ENCODE measurements at places on chromosomes 2 and 18. TPM values are rescaled to one million over a fixed set of nuclear protein-coding genes. Genes with fewer than 3 reads are reported as not detected.

Gene ID2
- 431 TPM for total RNA-seq

Gene RTKN
- total RNA-seq, result 0.50 TPM

Gene TEX44
- not detected for total RNA-seq

- H3K4me1 ChIP-seq, result no peaks in the 10 kb centered on the region
- H3K4me3 ChIP-seq, result no peak overlapping the region
- peaks cover 9% of the 10 kb centered on the region for H3K27me3 ChIP-seq
- no peak for DNase-seq
- H3K36me3 ChIP-seq, result no peaks in the 10 kb centered on the region
Observed at GRCh38 chr2:191864628-191865374, 17.9 kb upstream of the CAVIN2 start.

- H3K36me3 ChIP-seq, result no peaks in the 10 kb centered on the region
- no peak overlapping the region for H3K4me3 ChIP-seq
Observed at GRCh38 chr2:54526226-54526879, 70.2 kb downstream of the SPTBN1 start.

GRCh38 chr2:171832489-171832888 is 61.6 kb downstream of the SLC25A12 start:
- no peaks in the 10 kb centered on the region for H3K4me1 ChIP-seq
- peaks cover 75% of the 10 kb centered on the region for H3K36me3 ChIP-seq
- no peak overlapping the region for H3K27ac ChIP-seq
- no peak for DNase-seq
- no peaks in the 10 kb centered on the region for H3K27me3 ChIP-seq

DNA sequence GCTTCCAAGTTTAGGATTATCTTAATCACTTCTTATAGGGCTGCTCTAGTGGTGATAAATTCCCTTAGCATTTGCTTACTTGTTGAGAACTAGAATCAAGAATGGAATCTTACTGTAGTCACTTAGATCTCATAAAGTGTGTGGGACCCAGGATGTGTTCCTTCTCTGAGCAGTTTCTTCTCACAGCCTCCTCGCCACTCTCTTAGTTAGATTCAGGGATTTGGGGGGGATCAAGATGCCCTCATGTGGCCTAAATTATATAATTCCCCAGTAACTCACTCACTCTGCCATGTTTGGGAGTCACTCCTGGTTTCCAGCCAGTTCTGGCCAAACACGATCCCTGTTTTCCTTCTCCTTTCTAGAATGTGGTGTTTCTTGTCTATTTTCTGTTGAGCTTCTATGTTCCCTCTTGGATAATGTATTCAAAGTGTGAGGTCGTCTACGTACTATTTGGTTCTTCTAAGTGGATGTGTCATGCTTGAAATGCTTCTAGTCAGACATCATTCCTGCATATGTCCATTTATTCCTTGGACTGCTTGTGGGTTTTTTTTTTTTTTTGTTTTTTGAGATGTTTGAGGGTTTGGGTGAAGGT is 414.9 kb upstream of the SYT4 start:
- no peak for DNase-seq
- no peaks in the 10 kb centered on the region for H3K27me3 ChIP-seq
- no peaks in the 10 kb centered on the region for H3K36me3 ChIP-seq
- H3K4me3 ChIP-seq, result no peak overlapping the region
- H3K4me1 ChIP-seq, result no peaks in the 10 kb centered on the region
- no peak overlapping the region for H3K27ac ChIP-seq

DNA sequence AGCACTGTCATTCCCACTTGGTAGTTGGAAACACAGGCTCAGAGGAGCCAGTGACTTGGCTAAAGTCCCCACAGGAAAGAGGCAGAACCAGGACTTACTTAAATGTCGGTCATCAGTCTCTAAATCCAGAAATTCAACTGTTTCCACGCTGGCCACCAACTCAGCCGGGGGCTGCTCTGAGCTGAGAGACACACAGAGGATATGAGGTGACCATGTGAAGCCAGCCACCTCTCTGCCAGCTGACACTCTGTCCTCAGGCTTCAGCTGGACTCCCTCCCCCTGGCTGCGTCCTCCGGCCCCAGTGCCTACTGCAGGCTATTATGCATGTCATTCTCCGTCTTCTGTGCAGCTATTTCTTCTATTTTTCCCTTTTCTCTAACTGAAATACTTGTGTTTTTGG is 168.9 kb downstream of the ANKRD30B start:
- no peak for DNase-seq
- no peaks in the 10 kb centered on the region for H3K36me3 ChIP-seq
- no peak overlapping the region for H3K27ac ChIP-seq

DNA sequence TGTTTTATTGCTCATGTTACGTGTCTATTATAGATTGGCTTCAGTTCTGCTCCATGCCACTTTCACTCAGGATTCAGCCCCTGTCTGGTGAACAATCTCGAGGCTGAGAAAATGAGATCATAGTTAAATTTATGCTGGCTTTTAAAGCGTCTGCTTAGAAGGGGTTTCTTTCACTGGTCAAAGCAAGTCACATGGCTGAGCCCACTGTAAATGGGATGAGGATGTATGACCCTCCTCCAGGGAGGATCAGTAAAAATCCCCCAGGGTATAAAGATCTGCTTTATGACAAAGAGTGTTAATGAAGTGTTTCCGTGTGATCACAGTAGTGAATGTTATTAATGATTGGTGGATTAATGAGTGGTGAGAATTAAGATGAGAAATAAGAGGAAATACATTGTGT is 6.2 kb upstream of the PLCL1 start:
- H3K27me3 ChIP-seq, result peaks cover 46% of the 10 kb centered on the region
- no peaks in the 10 kb centered on the region for H3K36me3 ChIP-seq
- no peak overlapping the region for H3K27ac ChIP-seq
- H3K4me1 ChIP-seq, result peaks cover 5% of the 10 kb centered on the region
- DNase-seq, result no peak

DNA sequence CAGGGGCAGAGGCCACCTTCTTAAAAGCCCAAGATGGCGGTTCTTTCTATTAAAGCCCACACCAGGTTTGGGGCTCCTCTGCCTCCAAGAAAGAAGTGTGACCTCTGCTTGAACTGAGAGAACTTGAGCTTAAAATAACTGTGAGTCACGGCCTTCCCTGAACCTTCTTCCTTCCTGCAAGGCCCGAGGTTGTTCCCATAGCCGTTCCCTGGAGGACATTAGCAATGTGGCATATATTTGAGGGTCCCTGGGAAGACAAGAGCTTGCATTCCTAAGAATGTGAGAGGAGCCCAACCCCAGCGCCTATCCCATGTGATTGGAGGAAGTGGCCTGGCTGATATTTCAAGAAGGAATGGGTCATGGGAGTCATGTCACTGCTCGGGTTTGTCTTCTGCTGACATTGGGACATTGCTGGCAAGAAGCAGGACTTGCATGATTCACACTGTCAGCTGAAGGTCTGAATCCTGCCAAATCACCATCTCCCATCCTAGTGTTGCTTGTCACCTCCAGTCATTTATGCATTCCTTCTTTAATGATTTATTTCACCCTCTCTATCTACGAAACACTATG is 168.1 kb downstream of the TRIB2 start:
- H3K36me3 ChIP-seq, result no peaks in the 10 kb centered on the region
- H3K27me3 ChIP-seq, result no peaks in the 10 kb centered on the region
- no peaks in the 10 kb centered on the region for H3K4me1 ChIP-seq
- H3K4me3 ChIP-seq, result no peak overlapping the region

GRCh38 chr2:223494496-223494895 is 107.7 kb downstream of the SCG2 start:
- H3K36me3 ChIP-seq, result no peaks in the 10 kb centered on the region
- H3K4me1 ChIP-seq, result no peaks in the 10 kb centered on the region
- no peak overlapping the region for H3K27ac ChIP-seq
- H3K4me3 ChIP-seq, result no peak overlapping the region

DNA sequence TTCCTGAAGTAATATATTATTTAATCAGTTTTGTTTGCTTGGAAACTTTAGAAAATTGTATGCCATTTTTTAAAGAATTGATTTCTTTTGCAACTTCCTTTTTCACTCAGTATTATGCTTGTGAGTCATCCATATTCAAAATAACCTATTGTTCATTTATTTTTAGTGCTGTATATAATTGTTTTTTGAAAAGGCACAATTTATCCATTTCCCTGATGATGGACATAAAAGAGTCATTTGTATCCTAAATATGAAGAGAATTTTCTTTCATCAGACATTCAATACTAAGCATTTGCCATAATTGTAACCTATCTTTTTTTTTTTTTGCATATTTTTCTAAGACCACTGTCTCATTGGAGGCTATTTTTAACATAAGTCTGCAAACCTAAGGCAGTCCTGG is 134.1 kb upstream of the SERPINE2 start:
- DNase-seq, result no peak
- no peaks in the 10 kb centered on the region for H3K4me1 ChIP-seq
- H3K27ac ChIP-seq, result no peak overlapping the region
- H3K4me3 ChIP-seq, result no peak overlapping the region
- no peaks in the 10 kb centered on the region for H3K36me3 ChIP-seq

GRCh38 chr2:238785528-238785860 is 62.4 kb upstream of the TWIST2 start:
- no peaks in the 10 kb centered on the region for H3K36me3 ChIP-seq
- H3K27me3 ChIP-seq, result peaks cover 15% of the 10 kb centered on the region
- no peak overlapping the region for H3K4me3 ChIP-seq
- H3K4me1 ChIP-seq, result no peaks in the 10 kb centered on the region
- no peak overlapping the region for H3K27ac ChIP-seq
- DNase-seq, result no peak

- H3K4me3 ChIP-seq, result no peak overlapping the region
- no peak for DNase-seq
- H3K4me1 ChIP-seq, result peaks cover 31% of the 10 kb centered on the region
- peaks cover 58% of the 10 kb centered on the region for H3K36me3 ChIP-seq
- no peak overlapping the region for H3K27ac ChIP-seq
Observed at GRCh38 chr2:223852281-223852795, 15.0 kb upstream of the AP1S3 start.

GRCh38 chr2:224532931-224533330 is 52.2 kb downstream of the CUL3 start:
- H3K4me1 ChIP-seq, result peaks cover 36% of the 10 kb centered on the region
- no peak overlapping the region for H3K4me3 ChIP-seq
- DNase-seq, result no peak
- H3K27me3 ChIP-seq, result no peaks in the 10 kb centered on the region

- H3K27me3 ChIP-seq, result no peaks in the 10 kb centered on the region
- DNase-seq, result no peak
- no peaks in the 10 kb centered on the region for H3K36me3 ChIP-seq
- no peaks in the 10 kb centered on the region for H3K4me1 ChIP-seq
- H3K27ac ChIP-seq, result no peak overlapping the region
- H3K4me3 ChIP-seq, result no peak overlapping the region
Observed at GRCh38 chr2:155633887-155634570, 698.5 kb downstream of the NR4A2 start.

- H3K4me3 ChIP-seq, result no peak overlapping the region
- peak overlapping the region; percentile 42 for H3K27ac ChIP-seq
- H3K27me3 ChIP-seq, result no peaks in the 10 kb centered on the region
- no peak for DNase-seq
- H3K36me3 ChIP-seq, result peaks cover 41% of the 10 kb centered on the region
Observed at GRCh38 chr2:64134813-64135212, 9.4 kb downstream of the PELI1 start.

- peaks cover 6% of the 10 kb centered on the region for H3K4me1 ChIP-seq
- H3K27me3 ChIP-seq, result no peaks in the 10 kb centered on the region
- H3K4me3 ChIP-seq, result no peak overlapping the region
- no peak overlapping the region for H3K27ac ChIP-seq
- H3K36me3 ChIP-seq, result peaks cover 45% of the 10 kb centered on the region
Observed at GRCh38 chr2:161230959-161231358, 70.7 kb downstream of the TANK start.

Data from activated CD8-positive, alpha-beta memory T cell treated with anti-CD3 and anti-CD28 coated beads, Interleukin-2, amount 10 ng/mL, durations not matched to agents 7 days and 5 days (primary cell).